ENCODE measurements at places on chromosomes 4 and X.
A peak's percentile ranks its signal among the peaks of the same experiment; 100 is the strongest.

- DNase-seq: no peak
Observed at GRCh38 chr4:147709999-147710398, 21.9 kb upstream of the ARHGAP10 start.

GRCh38 chr4:82430964-82431745, 765 bp downstream of the ENOPH1 start:
- DNase-seq: no peak

- no peak for DNase-seq
Observed at GRCh38 chrX:586351-586750, 44.2 kb upstream of the SHOX start.

- DNase-seq: no peak
Observed at GRCh38 chr4:151760002-151760401, 805 bp downstream of the GATB start.

- no peak for DNase-seq
Observed at GRCh38 chr4:47198791-47199190, 167.4 kb downstream of the GABRB1 start.

DNA sequence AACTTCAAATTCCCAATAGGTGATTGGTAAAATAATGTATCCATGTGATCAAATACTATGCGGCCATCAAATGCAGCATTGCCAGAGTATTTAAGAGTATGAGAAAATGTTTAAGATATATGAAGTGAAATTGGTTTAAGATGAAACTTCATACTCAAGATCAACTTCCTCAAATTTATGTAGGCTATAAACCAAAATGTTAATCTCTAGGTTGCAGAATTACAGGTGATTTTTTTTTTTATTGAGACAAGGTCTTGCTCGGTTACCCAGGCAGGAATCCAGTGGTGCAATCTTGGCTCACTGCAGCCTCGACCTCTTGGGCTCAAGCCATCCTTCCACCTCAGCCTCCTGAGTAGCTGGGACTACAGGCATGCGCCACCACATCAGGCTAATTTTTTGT, 25.3 kb downstream of the ACSL4 start:
- no peak for DNase-seq

- DNase-seq: no peak
Observed at GRCh38 chrX:70138622-70139021, 5.4 kb downstream of the IGBP1 start.

- DNase-seq: no peak
Observed at GRCh38 chrX:37896511-37896890, 49.1 kb upstream of the DYNLT3 start.

DNA sequence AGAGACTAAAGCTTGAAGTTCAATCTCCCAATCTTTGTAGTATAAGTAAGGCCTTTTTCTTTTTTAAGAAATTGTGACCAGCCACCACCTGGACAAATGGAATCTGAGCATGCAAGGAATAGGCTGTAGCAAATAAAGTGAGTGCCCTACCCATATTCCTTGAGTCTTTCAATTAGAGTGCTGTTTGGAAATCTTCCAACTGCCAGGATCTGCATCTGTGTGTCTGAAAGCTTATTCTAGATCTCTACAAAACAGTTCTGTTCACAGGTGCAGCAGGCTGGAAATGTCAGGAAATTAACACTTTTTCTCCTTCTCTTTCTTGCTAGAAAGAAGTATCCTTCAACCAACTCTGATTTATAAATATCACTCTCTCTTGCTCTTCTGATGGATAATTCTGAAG, 76.7 kb upstream of the NDST3 start:
- DNase-seq: no peak

DNA sequence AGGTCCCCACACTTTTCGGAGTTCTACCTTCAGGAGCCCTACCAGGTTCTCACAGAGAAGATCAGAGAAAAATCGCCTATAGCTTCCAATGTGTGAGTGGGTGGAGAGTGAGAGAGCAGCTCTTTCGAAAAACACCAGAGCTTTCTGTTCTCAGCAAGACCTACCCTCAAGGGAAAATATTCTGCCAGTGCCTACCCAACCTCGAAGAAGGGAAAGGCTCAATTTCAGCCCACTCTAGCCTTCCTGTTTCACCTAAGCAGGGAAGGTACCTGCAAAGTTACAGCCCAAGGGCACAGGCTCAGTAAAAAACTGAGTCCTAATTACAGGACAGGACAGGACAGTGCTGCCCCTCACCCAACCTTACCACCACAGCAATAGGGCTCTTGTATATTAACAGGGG, 104.0 kb upstream of the WDR17 start:
- DNase-seq: no peak

DNA sequence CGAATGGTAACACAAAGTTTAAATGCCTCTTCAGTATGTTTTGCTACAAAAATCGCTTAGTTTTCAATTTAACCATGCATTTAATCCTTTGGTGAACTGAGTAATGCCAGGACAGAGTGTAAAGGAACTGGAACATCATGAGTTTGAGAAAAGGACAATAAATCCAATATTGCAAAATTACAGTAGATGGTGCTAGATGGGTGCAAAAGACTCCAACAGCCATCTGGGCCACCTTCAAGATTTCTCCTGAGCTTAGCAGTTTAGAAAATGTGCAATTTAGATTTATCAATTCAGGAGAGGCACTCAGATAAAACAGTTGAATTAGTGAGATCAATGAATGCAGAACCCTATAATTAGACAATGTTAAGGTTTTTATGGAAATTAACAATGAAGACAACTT, 33.2 kb upstream of the MID1IP1 start:
- DNase-seq: peak; percentile 34

- no peak for DNase-seq
Observed at GRCh38 chrX:133390676-133391075, 24.6 kb downstream of the GPC4 start.

- DNase-seq: no peak
Observed at GRCh38 chr4:156615066-156615531, 356.5 kb downstream of the PDGFC start.

DNA sequence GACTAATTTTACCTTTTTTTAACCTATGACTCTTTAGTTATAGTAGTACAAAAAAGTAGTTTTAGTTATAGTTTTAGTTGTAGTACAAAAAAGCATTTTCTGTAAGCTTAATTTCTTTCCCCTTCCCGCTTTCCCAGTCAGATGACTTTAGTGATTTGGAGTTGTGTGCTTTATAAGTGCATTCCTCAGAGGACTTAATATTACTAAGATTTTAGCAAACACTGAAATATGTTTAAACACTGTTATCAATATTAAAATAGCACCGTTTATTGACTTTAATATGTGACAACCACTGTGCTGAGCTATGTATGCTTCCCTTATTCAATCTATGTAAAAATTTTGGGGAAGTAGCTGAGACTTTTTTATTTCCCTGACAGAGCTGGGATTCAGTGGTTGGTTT, 22.8 kb downstream of the GUF1 start:
- DNase-seq: no peak

- DNase-seq: no peak
Observed at GRCh38 chr4:7341491-7342222, 93.1 kb downstream of the PSAPL1 start.

DNA sequence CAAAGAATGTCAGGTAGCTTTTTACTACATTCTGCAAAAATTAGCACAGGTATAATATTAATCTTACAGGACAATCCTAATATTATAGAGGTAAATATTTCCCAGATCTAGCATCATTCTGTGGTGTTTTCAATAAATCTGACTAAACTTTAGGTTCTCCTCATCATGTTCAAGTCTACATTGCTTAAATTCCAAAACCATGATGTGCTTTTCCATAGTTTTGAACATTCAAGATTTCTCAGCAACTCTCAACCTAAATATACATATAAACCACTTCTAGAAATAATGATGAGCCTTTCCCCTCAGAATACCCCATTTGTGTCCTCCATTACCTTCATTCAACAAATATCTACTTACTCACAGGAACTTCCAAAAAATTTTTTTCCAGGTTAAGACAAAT, 23.1 kb downstream of the EIF4E start:
- no peak for DNase-seq

- no peak for DNase-seq
Observed at GRCh38 chr4:1960170-1960825, 48.5 kb downstream of the NELFA start.

GRCh38 chr4:64479338-64479737, 70.1 kb upstream of the TECRL start:
- DNase-seq: no peak

DNA sequence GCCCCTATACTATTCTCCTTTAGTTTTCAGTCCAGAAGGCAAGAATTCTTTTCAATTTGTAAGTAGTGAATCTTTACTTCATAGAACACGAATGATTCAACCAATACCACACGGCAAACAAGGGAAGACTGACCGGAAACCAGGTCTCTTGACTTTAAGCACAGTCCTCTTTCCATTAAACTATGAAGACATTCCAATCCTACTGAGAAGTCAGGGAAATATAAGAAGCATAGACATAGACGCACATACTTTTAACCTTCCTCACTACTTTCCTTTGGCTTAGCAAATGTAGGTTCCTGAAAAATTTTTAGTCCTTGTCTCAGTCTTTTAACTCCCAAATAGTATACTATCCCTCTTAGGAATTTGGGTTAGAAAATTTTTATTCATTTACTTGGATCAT, 9.1 kb downstream of the CHRDL1 start:
- DNase-seq: no peak

- DNase-seq: no peak
Observed at GRCh38 chr4:80500613-80501012, 165.1 kb downstream of the CFAP299 start.

- DNase-seq: no peak
Observed at GRCh38 chrX:48940404-48940955, 16.9 kb downstream of the OTUD5 start.

- DNase-seq: no peak
Observed at GRCh38 chr4:76589402-76589801, 154.4 kb downstream of the SHROOM3 start.

All from NCI-H1417 treated with DMSO at 0.1 percent for 48 hours (cell line).